ENCODE measurements at places on chromosomes 2 and 18. TPM values are rescaled to one million over a fixed set of nuclear protein-coding genes. Genes with fewer than 3 reads are reported as not detected.

DNA sequence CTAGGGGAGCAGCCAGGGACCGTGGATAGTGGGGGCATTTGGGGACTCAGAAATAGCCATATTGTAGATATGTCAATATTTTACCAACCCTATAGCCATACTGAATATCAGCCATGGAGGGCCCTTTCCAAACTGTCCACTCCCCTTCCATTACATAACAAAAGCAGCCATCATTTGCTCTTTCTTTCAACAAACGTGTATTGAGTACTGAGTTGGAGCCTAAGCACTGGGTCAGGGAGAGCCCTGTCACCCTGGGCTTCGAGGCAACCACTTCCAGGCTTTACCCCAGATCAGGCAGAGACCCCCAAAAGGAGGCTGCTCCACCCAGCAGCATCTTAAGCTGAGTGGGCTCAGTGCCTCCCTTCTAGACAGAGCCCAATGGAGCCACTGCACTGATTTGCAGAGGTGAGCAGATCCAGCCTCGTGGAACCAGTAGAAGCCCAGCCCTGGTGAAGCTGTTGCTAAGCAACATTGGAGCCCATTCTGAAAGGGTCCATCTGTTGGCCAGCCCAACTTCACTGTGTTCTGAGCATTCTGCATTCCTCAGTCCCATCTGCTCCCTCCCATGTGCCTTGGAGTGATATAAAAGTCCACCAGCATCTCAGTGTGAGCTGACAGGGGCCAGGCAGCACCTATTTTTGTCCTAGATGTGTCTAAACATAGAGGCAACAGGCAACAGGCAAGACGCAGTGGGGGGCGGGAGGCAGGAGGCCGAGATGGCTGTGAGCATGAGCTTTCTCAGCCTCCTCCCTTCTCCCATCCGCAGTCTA, 112.1 kb downstream of the PLB1 start:
- no peak overlapping the region for H3K27ac ChIP-seq
- H3K4me1 ChIP-seq: peaks cover 7% of the 10 kb centered on the region
- no peaks in the 10 kb centered on the region for H3K36me3 ChIP-seq
- DNase-seq: no peak
- no peak overlapping the region for H3K4me3 ChIP-seq

Gene NPAS2
- 5.6 TPM for total RNA-seq

DNA sequence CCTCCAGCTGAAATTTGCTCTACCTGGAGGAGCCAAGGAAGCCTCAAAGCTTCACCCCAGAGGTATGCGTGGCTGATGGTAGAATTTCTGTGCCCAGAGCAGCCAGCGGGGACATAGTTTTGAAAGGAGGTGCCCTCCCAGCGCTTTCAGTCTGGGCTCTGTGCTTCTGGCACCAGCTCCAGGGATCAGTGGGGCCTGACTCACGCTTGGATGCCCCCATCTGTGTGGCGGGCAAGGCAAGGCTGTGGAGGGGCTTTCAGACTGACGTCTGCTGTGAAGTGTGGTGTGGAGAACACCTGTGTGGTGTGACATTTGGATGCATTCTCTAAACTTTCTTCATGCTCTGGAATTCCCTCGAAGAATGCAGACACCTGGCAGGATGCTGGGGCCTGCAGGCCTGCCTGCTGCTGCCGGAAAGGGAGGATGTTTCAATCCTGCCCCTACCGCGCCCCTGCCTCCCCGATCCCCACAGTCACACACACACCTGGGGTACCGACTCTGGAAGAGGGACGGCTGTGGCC, 84.1 kb downstream of the CTIF start:
- DNase-seq: peak; percentile 61
- H3K4me1 ChIP-seq: peaks cover 51% of the 10 kb centered on the region
- H3K4me3 ChIP-seq: no peak overlapping the region
- peaks cover 12% of the 10 kb centered on the region for H3K36me3 ChIP-seq
- peak overlapping the region; percentile 98 for H3K27ac ChIP-seq

- no peak overlapping the region for H3K27ac ChIP-seq
- H3K4me1 ChIP-seq: no peaks in the 10 kb centered on the region
- DNase-seq: peak; percentile 31
- peaks cover 5% of the 10 kb centered on the region for H3K27me3 ChIP-seq
Measured at GRCh38 chr2:176595986-176596385, 326.7 kb downstream of the MTX2 start.

DNA sequence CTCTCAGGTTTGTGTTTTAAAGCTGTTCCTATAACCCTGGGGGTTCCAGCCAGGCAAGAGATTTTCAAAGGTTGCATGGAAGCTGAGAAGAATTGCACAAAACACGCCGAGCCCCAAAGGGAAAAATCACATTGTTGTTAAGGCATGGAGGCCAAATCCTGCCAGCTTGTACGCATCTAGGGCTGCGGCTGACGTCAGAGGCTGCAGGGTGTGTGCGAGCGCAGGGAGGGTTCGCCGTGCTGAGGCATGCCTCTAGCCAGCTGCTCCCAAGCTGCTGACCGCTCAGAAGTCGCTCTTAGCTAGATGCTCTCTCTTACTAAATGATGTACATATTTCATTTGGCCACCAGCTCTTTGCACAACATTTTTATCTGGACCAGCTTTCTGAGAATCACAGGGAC, 191.8 kb downstream of the LPIN1 start:
- peak; percentile 72 for DNase-seq
- no peaks in the 10 kb centered on the region for H3K36me3 ChIP-seq
- no peaks in the 10 kb centered on the region for H3K4me1 ChIP-seq
- peak overlapping the region; percentile 26 for H3K27ac ChIP-seq
- no peak overlapping the region for H3K4me3 ChIP-seq

- H3K4me1 ChIP-seq: no peaks in the 10 kb centered on the region
- no peak overlapping the region for H3K4me3 ChIP-seq
- no peak overlapping the region for H3K27ac ChIP-seq
- no peak for DNase-seq
- H3K27me3 ChIP-seq: peaks cover 50% of the 10 kb centered on the region
Measured at GRCh38 chr18:48138210-48138609, 207.8 kb upstream of the SMAD2 start.

GRCh38 chr2:88690591-88691338, 708 bp upstream of the RPIA start:
- no peaks in the 10 kb centered on the region for H3K4me1 ChIP-seq
- peak overlapping the region; percentile 81 for H3K4me3 ChIP-seq
- no peaks in the 10 kb centered on the region for H3K36me3 ChIP-seq
- H3K27ac ChIP-seq: peak overlapping the region; percentile 64
- DNase-seq: peak; percentile 2
- H3K27me3 ChIP-seq: no peaks in the 10 kb centered on the region

- H3K36me3 ChIP-seq: peaks cover 4% of the 10 kb centered on the region
- DNase-seq: no peak
- H3K4me1 ChIP-seq: no peaks in the 10 kb centered on the region
Measured at GRCh38 chr18:46894124-46894523, 23.2 kb downstream of the PIAS2 start.

DNA sequence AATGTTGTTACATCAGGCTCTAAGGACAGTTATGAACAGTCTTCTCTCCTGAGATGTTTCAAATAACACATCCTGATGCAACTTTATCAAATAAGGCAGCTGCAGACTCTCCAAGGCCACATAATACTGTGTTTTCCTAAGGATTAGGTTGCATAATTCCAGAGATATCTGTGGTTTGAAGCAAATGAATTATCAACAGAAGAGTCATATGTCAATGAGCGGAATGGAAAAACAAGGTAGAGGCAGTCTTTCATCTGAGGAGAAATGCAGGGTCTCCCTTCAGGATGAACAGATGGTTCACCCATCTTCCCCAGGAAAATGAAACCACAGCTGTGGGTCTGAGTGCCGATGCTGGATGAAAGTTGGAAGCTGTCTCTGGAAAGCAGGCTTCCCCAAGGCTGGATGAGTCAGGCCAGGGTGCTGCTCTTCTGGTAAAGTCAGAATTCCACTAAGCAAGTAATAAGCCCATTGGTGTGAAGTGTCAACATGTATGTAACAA, 22.2 kb downstream of the LYG1 start:
- peaks cover 3% of the 10 kb centered on the region for H3K4me1 ChIP-seq
- H3K4me3 ChIP-seq: peak overlapping the region; percentile 23
- no peaks in the 10 kb centered on the region for H3K27me3 ChIP-seq
- peak; percentile 92 for DNase-seq
- H3K36me3 ChIP-seq: no peaks in the 10 kb centered on the region
- H3K27ac ChIP-seq: peak overlapping the region; percentile 5
